Psoas muscle (tissue), 8 donors: ENCODE measurements at places on chromosomes 2 and 18. TPM values are rescaled to one million over a fixed set of nuclear protein-coding genes. Genes with fewer than 3 reads are reported as not detected.

DNA sequence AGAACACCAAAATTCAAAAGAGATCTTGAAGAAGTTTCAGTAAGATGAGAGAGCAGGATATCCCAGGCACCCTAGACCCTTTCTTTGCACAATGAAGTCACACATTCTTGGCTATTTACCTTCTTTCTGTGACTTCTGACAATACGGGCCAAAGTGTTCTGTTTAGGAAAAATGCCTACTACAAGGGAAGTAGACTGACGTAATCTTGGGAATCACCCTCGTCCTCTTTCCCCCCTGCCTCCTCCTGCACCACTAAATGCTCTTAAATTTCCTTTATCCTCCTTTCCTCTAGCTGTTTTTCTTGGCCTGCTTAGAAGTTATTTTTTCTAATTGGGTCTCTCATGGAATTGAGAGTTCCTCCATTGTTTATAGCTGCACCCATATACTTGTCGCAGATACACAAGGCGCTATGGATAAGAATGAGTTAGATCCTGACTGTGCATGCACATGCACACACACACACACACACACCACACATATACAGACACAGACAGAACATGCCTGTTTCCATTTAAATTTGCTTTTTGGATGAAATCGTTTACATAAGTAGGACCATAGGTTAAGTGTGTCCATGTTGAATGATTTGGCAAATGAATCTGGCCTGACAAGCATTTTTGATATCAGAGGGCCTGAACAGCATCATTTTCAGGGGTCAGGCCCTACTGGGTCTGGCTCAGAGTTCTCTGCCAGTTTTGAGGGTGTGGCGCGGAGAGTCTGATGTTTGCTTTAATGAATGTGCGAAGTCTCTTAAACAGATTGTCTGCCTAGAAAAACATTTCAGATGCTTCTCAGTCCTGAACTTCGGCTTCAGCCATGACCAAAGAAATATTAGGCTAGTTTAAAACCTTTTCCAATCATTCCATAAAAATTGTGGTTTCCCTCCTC is 131.9 kb upstream of the NT5C1B start:
- DNase-seq: no peak

DNA sequence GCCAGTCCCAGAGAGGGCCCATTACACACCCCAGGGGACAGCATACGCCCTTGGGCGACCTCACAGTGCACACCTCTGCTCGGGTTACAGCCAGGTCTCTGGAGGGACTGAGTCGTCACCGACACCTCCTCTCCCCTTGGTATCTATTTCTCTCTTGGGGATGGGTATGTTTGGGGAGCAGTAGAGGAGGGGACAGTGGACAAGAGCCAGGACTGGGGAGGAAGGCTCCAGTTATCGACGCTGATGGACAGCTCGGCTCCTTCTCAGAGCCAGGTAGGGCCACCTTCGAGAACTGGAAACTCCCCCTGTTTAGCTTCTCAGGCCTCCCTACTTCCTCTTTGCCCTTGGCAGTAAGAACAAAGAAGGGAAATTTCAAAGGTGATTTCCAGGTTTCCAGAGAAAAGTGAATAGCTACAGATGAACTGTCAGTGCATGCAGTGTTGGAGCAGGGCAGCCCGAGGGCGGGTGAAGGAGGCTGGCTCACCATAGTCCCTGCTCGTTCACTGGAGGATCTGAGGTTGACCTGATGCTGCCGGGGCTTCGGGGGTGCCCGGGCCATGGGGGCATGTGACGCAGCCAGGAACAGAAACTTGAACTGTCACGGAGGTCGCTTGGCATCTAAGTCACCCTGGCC is 4.4 kb upstream of the SEMA4C start:
- no peak for DNase-seq

GRCh38 chr2:212930556-212931260 is 220.7 kb downstream of the IKZF2 start:
- no peak for DNase-seq

The KHK gene
- total RNA-seq: 2.3 TPM

GRCh38 chr18:67260841-67261240 is 255.7 kb downstream of the DSEL start:
- no peak for DNase-seq

DNA sequence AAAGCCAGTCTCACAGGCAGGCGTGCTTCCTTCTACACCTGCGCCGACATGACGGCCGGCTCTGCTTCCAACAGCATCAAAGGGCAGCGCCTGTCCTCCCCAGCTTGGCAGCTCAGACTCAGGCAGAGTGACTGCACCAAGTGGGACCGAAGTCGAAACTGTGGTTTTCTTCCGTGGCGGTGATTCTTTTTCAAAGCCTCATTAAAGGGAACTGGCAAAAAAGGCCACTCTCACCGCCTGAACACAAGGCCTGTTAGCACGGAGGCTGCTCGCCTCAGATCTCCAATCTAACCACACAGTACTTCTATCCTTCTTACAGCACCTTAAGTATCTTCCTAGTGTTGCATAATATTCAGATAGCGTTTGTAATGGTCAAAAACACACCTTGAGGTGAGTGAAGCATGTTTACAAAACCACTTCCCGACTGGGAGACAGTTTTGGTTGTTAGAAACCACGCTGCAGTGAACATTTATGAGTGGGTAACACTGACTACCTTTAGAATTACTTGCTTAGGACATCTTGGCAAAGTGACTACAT is 236.4 kb downstream of the HDAC4 start:
- peak; percentile 42 for DNase-seq

GRCh38 chr2:25338401-25338800 is 3.3 kb downstream of the DNMT3A start:
- no peak for DNase-seq

- no peak for DNase-seq
Observed at GRCh38 chr2:43013821-43014345, 212.5 kb downstream of the ZFP36L2 start.

GRCh38 chr2:230770804-230771203 is 58.2 kb downstream of the CAB39 start:
- no peak for DNase-seq

The ZNF396 gene
- 0.78 TPM for total RNA-seq

The PSTPIP2 gene
- total RNA-seq: 7.0 TPM

The CIB4 gene
- total RNA-seq: not detected

The IL36RN gene
- not detected for total RNA-seq

DNA sequence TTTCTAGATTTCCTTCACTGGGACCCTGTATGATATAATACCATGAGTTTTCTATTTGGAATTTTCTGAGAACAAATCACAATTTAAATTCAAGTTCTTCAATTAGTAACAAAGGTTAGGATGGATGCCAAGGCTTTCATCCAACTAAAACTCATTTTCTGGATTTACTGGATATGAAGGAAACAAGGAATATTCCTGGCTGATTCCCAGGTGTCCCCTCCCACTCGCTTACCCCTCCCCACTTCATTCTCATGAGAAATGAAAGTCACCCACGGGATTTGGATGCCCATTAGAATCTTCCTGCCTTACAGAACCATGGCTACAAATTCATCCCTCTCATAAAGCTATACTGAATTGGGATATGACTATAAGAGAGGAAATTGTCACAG is 40.0 kb downstream of the RNU4ATAC start:
- no peak for DNase-seq

DNA sequence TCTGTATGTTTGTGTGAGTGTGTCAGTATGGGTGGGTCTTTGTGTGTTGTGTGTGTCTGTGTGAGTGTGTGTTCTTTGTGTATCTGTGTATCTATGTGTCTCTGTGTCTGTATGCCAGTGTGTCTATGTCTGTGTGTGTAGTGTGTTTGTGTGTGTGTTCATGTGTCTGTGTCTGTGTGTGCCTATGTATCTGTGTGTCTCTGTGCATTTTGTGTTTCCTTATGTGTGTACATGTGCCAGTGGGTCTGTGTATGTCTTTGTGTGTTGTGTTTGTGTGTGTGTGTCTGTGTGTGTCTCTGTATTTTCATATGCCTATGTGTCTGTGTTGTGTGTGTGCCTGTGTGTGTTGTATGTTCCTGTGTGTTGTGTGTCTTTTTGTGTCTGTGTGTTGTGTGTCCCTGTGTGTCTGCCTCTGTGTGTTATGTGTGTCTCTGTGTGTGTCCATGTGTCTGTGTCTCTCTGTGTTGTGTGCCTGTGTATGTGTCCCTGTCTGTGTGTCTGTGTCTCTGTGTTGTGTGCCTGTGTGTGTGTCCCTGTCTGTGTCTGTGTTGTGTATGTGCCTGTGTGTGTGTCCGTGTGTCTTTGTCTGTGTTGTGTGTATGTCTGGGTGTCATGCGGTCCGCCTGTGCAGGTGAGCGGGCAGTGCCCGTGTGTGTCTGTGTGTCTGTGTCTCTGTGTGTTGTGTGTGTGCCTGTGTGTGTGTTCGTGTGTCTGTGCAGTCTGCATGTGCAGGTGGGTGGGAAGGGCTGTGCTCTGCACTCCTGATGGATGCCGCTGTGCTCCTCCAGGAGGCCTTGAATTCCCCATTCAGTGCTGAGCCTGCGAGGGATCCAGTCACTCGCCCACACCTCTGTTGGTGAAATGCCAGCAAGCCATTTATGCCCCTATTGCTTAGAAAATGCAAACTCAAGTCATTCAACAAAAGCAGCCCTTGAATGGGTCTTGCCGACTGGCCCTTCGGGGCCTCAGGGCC is 37.4 kb downstream of the KLHL29 start:
- DNase-seq: no peak

- DNase-seq: no peak
Observed at GRCh38 chr2:100423631-100424030, 6.2 kb upstream of the CHST10 start.

The COL5A2 gene
- 6.9 TPM for total RNA-seq

DNA sequence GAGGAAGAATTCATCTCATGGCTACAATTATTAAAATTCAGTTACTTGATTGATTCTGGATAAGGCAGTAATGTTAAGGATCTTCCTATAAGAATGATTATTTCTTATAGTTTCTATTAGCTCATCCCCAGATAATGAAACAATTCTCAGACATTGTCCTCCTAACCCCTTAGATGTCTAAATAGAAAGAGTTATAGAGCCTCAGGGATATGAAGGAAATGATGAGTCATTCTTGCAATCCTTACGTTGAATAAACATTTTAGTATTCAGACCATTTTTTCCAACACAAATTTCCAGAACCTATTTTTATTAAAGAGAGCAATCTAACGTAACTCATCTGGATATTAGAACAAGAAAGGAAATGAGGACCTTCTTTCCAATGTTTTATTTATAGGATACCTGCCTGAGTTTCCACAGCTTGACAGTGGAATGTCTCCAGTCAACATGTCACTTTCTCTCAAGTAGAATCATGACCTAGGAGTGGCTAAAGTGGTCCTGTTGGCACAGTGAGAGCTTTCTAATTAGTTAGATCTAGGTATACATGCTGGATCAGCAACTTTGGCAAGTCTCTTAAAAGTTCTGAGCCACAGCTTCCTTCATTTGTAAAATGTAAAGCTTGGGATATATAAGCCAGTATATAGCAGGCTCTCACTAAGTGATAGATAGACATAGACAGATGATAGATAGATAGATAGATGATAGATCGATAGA is 88.0 kb upstream of the RAB27B start:
- no peak for DNase-seq

DNA sequence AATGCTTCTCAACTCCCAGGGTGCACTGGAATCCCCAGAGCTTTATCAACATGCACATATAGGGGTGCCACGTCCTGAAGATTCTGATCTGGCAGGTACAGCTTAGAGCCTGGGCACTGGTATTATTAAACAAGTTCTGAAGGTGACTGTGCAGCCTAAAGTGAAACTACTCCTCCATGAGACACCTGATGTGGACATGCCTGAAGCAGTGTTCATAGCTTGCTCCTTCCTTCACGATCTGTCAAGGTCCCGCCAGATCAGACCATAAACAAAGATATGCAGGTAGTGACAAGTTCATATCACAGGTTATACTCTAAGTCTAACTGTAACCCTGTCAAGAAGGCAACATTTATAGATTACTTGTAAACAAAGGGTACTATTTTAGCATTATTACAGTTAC is 65.3 kb upstream of the DNER start:
- DNase-seq: no peak

GRCh38 chr2:230935130-230935430 is 10.0 kb upstream of the GPR55 start:
- no peak for DNase-seq

- DNase-seq: no peak
Observed at GRCh38 chr2:1407950-1408675, 5.2 kb upstream of the TPO start.

The DLX1 gene
- total RNA-seq: not detected

DNA sequence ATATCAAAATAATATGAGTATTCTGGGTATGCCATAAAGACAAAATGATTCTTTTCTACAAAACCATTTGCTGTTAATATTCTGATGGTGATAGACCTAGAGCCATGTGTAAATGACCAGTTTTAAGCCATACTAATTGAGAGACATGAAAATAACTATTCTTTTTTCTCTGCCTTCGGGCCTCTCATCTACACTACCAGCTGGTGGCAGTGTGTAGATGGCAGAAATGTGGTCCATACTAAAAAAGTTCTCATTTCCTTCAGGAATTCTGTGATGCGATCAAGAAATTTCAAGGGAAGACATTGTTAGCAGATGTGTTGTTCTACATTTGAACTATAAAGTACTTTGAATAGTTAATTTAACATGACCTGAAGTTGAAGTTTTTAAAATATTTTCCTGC is 485.2 kb downstream of the TRIB2 start:
- no peak for DNase-seq

- DNase-seq: no peak
Observed at GRCh38 chr18:59950215-59950944, 50.6 kb downstream of the PMAIP1 start.

DNA sequence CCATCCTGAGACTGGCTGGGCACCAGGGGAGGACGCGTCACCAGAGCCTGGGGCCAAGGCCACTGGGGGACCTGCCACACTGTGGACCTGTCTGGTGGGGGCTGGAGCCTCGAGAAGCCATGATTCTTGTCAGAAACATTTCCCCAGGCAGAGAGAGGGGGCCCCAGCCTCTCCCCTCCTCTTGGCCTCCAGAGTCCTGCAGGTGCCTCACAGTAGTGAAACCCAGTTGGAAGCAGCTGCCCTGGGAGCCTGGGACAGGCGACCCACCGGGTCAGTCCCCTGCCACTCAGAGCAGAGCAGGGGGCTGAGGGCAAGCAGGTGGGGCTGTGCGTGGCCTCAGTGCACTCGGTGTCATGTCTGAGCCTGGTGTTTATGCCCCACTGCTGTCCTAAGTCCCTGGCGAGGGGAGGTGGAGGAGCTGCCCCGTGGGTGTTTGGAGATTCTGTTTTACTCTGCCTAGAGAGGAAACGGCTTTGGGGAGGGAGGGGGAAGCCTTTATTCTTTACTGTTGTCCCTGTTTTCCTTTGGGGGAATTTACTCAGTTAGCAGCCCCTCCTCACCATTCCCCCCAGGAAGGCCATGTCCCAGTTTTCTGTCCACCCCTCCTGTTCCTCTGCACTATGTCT is 7.7 kb downstream of the OXER1 start:
- no peak for DNase-seq

The GPAT2 gene
- total RNA-seq: 6.2 TPM

The CFAP210 gene
- not detected for total RNA-seq

GRCh38 chr18:58207520-58208152 is 163.6 kb downstream of the NEDD4L start:
- no peak for DNase-seq

The TTN gene
- 6,407 TPM for total RNA-seq

- DNase-seq: no peak
Observed at GRCh38 chr2:114550895-114551793, 108.7 kb downstream of the DPP10 start.

- no peak for DNase-seq
Observed at GRCh38 chr2:62464221-62465007, 41.6 kb downstream of the TMEM17 start.
